Urinary bladder (tissue), 4 donors: ENCODE measurements at places on chromosomes 13 and 19. TPM values are rescaled to one million over a fixed set of nuclear protein-coding genes. Genes with fewer than 3 reads are reported as not detected.

Gene PRX
- 6.7 TPM for polyA plus RNA-seq

Gene GRIN3B
- polyA plus RNA-seq: 0.06 TPM

Gene PLPP2
- 17.5 TPM for polyA plus RNA-seq

Gene CACNG6
- not detected for polyA plus RNA-seq

Gene GPR4
- polyA plus RNA-seq: 3.7 TPM

Gene MIA
- 11.8 TPM for polyA plus RNA-seq
